ENCODE measurements at places on chromosomes 1 and 21.
A peak's percentile ranks its signal among the peaks of the same experiment; 100 is the strongest.

DNA sequence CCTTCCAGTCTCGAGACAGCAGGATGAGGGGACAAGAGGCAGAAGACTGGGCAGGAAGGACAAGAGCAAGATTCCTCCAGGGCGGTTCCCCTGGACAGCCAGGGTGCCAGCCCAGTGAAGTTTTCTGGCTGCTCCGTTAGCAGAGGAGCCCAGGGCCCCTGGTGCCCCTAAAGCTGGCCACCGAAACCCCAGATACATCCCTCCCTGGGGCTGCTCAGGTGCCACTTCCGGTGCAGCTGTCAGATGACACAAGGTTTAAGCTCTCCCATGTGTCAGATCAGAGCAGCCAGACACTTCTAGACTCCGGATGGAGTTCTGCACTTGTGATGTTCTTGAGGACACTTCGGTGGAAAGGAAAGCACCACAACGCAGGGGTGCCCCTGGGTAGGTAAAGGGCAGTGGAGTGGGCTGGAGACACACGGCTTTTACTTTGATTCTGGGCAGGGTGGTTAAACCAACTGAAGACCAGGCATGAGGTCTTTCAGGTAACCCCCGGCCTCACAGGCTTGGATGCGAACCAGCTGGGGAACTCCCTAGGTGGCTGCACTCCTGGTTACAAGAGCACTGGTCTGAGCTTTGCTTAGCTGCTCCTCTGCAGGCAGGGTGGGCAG, 85.7 kb downstream of the ITPKB start:
- DNase-seq = peak; percentile 76

DNA sequence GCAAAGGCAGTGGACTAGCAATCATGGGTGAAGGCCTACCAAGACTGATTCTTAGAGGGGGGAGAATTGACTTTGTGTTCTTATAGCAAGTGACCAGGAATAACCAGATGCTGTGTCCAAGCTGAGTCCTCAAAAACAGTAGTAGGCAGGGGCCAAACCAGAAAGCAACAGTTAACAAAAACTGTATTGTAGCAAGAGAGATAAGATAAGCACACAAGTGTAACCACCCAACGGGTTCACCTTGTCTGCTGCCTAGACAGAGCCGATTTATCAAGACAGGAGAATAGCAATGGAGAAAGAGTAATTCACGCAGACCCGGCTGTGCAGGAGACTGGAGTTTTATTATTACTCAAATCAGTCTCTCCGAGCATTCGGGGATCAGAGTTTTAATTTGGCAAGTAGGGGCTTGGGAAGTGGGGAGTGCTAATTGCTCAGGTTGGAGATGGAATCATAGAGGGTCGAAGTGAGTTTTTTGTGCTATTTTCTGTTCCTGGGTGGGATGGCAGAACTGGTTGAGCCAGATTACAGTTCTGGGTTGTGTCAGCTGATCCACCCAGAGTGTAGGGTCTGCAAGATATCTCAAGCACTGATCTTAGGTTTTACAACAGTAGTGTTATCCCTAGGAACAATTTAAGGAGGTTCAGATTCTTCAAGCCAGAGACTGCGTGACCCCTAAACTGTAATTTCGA, 8.3 kb upstream of the CSRP1 start:
- DNase-seq = no peak

DNA sequence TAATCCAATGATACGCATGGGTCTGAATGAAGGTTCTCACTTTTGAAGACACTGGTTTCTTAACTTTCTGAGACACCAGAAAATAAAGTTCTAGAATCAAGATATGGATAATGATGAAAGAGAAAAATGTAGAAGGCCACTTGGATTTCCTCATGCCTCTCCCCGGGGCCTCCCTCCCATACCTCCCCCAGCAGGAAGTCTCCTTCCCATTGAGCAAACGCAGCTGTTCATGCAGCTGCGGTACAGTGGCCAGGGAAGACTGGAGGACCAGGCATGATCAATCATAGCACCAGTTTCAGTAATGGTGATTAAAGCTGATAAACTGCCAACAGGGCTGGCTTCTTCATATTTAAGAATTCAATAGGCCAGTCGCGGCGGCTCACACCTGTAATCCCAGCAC, 10.9 kb upstream of the UBR4 start:
- no peak for DNase-seq

DNA sequence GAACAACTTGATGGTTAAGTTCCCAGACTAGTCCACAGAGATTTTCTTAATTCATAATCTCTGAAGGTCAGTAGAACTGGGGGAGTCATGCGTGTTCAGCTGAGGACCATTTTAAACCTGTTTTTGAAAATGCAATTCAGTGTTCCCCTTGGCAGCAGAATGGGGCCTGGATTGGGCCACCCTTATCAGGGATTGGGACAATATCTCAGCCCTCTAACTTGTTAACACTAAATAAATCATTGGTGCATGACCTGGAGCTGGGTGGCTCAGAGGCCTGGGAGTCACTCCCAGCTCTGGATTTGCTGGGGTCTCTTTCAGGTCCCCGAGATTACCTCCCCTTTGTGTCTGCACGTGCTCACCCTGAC, 55.3 kb downstream of the MRPS6 start:
- no peak for DNase-seq

DNA sequence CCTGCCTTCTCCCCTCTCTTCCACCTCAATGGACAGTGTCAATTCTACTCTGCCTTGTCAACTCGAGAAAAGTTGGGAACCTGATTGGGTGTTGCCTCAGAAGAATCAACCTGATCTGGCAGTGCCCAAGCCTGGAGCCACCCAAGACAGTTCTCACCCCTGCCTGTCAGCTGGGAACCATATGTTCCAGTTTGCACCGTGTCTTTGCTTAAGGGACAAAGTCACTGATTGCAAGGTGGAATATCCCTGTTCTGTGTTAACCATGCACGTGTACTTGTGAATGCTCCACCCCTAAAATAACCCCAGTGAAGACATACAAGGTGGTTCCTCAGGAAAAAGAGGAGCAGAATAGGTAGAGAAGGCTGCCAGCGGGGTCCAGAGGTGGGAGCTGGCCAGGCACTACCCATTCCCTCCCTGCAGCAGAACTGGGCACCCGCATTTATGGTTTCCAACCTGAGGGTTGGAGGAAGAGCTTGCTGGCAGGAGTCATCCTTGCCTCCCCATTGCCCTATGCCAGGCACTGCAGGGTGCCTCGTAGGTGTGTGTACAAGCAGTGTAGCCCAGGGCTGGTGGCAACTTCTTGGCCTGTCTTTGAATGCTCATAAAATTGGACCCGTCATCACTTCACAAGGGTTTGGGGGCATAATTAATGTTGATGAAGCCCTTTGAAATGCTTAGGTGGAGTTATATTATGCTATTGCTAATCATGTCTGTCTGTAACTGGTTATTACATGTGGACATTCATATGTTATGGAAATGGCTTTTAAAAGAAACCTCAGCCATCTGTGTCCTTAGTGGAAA, 11.3 kb downstream of the NIPAL3 start:
- no peak for DNase-seq

GRCh38 chr1:34693081-34693480, 61.8 kb upstream of the GJB5 start:
- no peak for DNase-seq

DNA sequence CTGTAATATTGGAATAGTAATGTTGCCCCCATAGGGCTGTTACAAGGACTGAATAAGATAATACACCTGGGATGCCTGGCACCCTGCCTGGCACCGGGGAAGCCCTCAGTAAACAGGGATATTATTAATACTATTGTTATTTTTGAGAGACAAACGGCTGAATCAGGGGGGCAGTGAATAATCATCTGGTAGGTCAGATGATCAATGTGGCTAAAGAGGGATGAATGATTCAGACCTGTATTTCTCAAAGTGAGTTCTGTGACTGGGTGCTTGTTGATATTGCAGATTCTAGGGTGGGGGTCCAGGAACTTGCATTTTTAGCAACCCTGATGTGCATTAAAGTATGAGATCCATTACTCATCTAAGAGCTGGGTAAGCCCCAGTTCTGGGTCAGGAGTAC, 46.2 kb upstream of the BCL10 start:
- DNase-seq = no peak

- DNase-seq = no peak
These were observed 649.5 kb upstream of the ADGRL2 start for GRCh38 chr1:81151206-81151605.

DNA sequence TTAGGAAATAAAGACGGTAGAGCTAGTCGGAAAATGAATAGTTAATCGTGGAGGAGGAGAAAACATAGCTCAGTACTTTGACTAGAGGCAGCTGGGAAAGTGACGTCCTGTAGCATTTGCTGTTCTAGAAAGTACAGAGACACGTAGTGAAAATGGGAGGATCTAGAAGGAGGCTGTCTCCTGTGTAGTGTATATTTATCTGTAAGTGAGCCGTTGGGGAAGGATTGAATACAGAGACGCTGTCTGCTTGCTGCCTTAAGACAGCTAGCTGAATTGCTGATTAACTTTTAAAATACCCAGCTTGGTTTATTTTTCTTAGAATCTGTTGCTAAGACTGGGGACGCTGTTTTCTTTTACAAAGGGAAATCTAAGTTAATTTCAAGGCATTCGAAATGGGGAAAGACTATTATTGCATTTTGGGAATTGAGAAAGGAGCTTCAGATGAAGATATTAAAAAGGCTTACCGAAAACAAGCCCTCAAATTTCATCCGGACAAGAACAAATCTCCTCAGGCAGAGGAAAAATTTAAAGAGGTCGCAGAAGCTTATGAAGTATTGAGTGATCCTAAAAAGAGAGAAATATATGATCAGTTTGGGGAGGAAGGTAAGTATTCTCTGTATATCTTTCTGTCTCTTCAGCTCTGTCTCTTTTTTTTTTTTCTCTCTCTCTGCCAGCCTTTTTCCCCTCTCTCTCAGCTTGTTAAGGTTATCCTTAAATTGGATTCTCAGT, at the start of gene DNAJB4:
Gene DNAJB4 (plus strand): TSS at position 221 of the 729 bp plus-strand sequence. CDS start 172 bp downstream, at position 393.
- peak; percentile 93 for DNase-seq

DNA sequence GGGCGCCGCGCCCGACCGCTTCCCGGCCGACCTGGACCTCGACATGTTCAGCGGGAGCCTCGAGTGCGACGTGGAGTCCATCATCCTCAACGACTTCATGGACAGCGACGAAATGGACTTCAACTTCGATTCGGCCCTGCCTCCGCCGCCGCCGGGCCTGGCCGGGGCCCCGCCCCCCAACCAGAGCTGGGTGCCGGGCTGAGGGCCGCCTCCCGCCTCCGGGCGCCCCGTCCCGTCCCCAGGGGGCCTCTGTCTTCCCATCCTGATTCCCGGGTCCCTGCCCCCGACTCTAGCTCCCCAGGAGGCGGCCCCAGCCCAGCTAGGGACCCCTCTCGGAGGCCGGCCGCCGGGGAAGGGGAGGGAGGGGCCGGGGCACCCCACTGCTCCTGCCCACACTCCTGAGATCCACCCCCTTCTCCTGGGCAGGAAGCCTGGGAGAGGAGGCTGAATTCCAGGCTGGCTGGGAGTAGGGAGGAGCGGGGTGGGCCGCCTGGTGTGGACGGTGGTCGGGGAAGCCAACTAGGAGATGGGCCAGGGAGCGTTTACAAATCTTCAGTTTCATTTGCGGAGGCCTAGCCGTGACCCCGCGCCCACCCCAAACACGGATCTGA, 21.4 kb downstream of the FOXO6 start:
- no peak for DNase-seq

DNA sequence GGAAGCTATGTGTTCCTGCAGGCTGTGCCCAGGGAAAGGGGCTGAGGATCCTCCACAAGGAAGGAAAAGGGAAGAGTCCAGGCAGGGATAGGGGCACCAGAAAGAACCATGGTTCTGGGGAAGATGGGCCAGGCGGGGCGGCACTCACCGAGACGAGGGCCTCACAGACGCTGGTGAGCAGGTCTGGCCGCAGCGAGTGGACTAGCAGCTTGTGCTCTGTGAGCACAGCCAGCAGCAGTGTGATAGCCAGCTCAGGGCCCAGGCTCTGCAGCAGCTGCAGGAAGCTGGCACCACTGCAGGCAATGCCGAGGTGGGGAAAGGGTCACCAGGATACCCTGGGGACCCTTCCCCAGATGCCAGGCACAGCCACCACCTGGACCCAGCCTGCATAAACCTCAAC, 5.8 kb downstream of the DENND4B start:
- DNase-seq = no peak

- DNase-seq = no peak
These were observed 146 bp upstream of the ZNF362 start for GRCh38 chr1:33256221-33256470.

DNA sequence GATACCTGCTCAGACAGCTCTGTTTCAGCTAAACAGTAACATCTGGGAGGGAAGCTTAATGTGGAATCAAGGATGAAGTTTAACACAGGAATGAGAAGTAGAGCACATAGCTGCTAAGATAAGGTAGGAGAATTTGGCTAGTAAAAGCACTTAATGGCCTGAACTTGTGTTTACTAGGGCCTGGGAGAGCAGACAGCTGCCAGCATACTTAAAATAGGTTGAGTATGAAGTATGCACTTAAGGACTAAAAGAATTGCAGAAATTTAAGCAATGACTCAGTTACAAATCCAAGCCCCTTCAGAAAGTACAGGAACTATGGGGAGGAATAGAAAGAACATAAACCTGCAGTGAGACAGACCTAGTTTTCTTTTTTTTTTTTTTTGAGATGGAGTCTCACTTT, 53.0 kb downstream of the BACH1 start:
- DNase-seq = no peak

DNA sequence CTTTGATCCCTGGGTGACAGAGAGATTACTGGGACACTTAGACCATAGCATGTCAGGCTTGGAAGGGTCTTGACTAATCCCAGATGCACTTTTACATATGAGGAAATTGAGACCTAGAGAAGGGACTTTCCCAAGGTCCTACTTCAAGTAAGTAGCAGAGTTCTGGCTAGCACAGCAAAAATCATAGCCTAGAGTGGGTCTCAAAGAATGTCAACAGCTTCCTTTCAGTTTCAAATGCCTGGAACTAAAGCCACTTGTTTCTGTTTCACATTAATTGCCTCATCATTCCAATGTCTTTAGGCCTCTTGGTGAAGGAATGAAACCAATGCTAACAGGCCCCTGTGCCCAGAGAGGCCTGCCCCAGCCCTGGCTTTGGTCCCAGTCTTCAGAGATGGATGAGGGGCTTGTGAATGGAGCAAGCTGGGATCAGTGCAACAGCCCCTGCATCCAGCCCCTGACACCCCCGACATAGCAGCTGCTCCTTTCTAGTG, 26.6 kb downstream of the ATF3 start:
- peak; percentile 16 for DNase-seq

DNA sequence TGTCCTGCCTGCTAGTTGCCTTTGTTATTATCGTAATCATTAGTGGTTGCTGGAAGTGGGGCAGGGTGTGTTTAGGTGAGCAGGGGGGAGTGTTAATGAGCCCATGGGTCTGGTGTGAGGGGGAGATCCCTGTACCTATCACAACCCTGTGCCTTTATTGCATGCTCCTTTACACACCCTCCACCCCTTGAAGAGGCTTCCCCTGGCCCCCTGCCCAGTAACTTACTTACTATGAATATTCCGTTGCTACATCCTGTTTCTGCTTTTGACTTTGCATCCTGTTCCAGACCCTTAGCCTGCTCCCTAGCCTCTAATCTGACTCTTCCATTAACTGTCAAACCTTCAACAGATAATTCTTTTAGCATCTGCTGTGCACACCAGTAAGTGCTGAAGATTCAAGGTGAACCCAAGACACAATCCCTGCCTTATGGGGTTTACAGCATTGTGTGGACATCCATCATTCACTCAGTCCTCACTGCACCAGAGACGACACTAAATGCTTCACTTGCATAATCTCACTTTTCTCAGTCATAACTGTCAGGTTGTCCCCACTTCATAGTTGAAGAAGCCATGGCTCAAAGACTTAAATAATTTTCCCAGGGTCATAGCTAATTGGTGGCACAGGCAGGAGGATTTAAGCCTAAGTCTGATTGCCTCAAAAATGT, 47.9 kb downstream of the CDC7 start:
- DNase-seq = peak; percentile 31
